Activated CD4-positive, alpha-beta T cell treated with anti-CD3 and anti-CD28 coated beads, Interleukin-2, amount 50 U/mL, for 24 hours (primary cell): ENCODE measurements at places on chromosomes 2 and 18.

DNA sequence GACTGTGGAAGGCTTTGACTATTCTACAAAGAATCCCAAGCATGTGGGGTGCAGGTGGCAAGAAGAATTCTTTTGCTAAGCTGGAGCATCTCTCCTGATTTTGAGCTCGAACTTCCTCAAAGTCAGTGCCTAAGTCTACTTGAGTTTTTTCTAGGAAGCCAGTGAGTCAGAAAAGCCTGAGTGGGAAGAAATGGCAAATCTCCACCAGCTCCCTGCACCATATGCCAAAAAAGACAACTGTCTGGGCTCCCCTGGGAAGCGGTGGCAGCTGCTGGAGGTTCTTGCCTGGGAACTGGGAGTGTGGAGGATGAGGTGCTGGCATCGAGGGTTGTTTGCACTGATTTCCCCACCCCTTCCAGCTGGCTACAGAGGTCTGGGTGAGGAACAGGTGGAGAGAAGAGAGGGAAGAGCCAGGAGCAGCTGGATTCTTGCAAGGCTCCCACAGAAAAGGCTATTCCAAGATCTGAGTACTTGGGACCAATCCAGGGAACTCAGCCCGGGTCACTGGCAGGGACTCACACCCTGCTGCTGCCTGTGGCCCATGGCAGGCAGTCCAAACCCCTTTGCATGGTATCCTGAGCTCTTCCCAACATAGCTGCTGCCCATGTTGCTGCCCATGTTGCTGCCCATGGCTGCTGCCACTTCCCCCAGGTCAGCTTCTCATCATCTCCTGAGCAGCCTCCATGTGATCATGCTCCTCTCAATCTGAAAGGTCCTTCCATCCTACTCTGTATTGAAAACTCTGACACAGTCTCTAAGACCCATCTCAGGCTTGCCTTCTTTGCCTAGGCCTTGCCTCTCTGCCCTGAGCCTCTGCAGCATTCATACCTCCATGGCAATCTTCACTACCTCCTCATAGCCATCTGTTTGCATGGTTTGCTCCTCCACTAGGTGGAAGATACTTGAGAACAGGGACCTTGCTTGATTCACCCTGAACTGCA, 128.3 kb upstream of the SPATS2L start:
- DNase-seq: no peak

GRCh38 chr18:3323900-3324299, 62.0 kb downstream of the MYL12B start:
- DNase-seq: no peak

DNA sequence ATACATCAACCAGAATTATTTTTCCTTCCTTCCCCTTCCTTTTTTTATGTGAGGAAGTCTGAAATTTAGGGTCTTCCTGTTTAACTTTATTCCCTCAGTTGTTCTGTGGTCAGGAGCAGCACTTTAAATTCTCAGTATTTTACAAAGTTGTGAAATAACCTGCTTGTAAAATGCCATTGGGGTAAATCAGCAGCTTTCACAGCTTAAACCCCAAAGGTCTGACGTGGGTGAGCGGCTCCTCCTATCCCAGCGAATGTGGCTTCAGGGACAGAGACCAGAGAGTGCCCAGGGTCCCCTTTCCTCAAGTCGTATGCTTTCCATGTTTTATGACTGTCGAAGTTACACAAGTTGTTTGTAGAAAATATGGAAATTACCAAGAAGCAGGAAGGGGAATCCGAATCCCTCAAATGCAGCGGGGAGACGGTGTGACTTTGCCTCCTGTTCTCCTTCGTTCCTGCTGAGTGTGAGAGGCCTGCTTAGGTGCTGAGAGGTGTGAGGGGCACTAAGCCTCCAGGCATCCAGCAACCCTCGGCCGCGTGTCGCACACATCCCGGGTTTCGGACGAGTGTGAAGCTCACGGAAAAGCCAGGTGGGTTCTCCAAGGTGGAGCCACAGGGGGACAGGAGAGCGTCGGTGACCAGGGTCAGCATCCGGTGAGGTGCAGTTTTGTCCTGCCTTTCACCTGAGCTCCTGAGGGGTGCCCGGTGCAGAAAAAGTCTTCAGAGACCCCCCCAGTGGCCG, 10.8 kb upstream of the KCNG2 start:
- DNase-seq: no peak

DNA sequence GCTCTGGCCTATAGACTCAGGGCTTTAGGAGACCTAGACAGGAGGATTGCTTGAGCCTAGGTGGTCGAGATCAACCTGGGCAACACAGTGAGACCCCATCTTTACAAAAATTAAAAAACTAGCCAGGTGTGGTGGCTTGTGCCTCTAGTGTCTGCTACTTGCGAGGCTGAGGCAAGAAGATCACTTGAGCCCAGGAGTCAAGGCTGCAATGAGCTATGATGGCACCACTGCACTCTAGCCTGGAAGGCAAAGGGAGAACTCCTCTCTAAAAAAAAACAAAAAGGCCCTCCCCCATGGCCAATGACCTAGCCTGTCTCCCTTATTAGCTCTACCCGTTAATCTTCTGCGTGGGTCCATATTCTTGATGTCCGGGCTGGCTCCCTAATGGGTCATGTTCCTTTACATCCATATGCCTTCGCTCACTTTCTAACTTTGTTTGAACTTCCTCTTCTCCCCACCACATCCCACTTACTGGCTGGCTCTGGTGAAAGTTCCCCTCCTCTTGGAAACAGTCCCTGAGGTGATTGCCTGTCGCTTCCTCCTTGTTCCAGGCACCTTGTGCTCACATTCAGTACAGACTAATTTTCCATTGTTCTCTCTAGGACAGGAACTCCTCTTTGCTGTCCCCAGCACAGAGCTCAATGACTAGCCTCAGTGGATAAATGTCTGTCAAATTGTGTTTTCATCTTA, 103.0 kb downstream of the AFF3 start:
- DNase-seq: no peak

DNA sequence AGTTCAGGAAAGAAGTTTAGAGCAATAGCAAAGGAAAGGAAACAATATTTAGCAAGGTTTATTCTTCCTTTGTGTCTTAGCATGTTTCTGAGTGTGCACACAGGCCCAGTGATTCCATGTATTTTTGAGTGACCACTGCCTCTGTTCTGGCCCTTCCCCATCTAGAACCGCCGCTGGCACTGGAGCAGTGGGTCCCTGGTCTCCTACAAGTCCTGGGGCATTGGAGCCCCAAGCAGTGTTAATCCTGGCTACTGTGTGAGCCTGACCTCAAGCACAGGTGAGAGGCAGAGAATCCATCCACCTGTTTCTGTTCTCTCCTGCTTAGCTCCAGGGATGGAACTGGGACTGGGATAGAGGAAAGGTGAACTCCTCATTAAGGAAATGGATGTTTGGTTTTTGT, 2.4 kb downstream of the REG1A start:
- no peak for DNase-seq
